ENCODE measurements at places on chromosomes 6 and 20. TPM values are rescaled to one million over a fixed set of nuclear protein-coding genes. Genes with fewer than 3 reads are reported as not detected.

GATA5 gene
- not detected for total RNA-seq

EPPIN gene
- total RNA-seq = not detected

LAMP5 gene
- under 0.01 TPM for total RNA-seq

PCNA gene
- total RNA-seq = 155 TPM

DLL1 gene
- total RNA-seq = under 0.01 TPM

CTAGE9 gene
- not detected for total RNA-seq

BMP7 gene
- not detected for total RNA-seq

SLC23A2 gene
- total RNA-seq = 10.2 TPM

LTB gene
- total RNA-seq = not detected

GRM1 gene
- total RNA-seq = not detected

PTCHD4 gene
- total RNA-seq = 0.72 TPM

TSPO2 gene
- not detected for total RNA-seq

RAET1E gene
- not detected for total RNA-seq

GMPR gene
- 6.7 TPM for total RNA-seq

NKX2-2 gene
- not detected for total RNA-seq

HLA-DRB5 gene
- not detected for total RNA-seq

ETV7 gene
- 0.18 TPM for total RNA-seq

RIPOR3 gene
- total RNA-seq = 0.54 TPM

SLC17A1 gene
- total RNA-seq = not detected

CFAP206 gene
- 0.28 TPM for total RNA-seq
